A172 (cell line): ENCODE measurements at places on chromosomes 7 and 10. TPM values are rescaled to one million over a fixed set of nuclear protein-coding genes. Genes with fewer than 3 reads are reported as not detected.

CYP2C19 gene
- total RNA-seq = not detected in 2 replicates

FEZF1 gene
- total RNA-seq = not detected in 2 replicates

HSPA12A gene
- total RNA-seq = 9.7 and 12.1 TPM in 2 replicates

PTPRN2 gene
- total RNA-seq = 2.2 and 4.4 TPM in 2 replicates

SFTPD gene
- total RNA-seq = 0.12 TPM in 1 of 2 replicates, not detected in the other

CPN1 gene
- not detected in 2 replicates for total RNA-seq

LRWD1 gene
- total RNA-seq = 43.6 and 52.0 TPM in 2 replicates
